ENCODE measurements at places on chromosomes 6 and 20.

DNA sequence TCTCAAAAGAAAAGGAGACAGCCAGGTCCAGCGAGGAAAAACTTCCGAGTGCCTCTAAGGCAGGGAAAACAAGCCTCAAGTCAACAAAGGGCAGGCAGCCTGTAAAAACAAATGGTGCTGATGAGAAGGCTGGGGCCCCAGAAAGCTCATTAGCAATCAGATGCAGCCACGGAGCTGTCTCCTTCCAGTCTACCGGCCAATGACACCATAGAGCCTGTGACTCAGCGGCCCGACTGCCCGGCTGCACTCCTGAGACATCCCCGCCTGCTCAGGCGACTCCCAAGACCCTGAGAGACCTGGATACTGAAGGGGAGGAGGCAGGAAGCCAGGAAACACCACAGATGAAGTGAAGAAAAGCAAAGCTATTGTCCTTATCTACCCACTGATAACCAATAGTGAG is 120.1 kb upstream of the HDDC2 start:
- DNase-seq, result no peak

- DNase-seq, result no peak
These were observed 4.1 kb downstream of the RBM38 start for GRCh38 chr20:57395111-57395966.

DNA sequence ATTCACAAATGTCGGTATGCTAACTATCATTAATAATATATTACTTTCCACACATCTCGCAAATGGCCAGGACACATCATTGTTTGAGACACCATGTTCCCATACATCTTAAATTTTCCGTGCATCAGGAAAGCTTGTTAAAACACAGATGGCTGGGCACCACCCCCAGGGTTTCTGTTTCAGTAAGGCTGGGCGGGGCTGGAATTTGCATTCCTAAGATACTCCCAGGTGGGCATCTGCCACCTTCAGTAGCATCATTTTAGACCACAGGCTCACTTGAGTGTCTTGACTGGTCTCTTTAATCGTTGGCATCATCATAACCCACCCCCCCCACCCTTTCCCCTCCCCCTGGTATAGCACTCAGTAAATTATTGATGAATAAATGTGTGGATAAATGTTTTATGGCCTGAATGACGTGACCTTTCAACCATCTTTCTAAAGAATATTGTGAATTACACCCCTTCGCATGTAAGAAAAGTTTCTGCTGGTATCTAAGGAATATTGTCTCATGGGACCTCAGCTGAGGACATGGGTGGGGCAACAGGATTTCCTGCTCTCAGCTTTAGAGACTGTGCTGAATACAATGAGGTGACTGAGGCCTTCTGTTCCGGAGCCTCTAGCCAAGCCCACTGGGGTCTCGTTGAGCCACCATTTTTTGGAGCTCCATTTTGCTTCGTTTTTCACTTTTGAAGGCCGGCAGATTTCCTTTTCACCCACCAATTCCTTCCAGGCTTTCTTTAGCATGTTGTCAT is 124.1 kb upstream of the NEDD9 start:
- DNase-seq, result no peak

- DNase-seq, result no peak
These were observed 5.5 kb upstream of the HLA-E start for GRCh38 chr6:30483677-30484279.

- no peak for DNase-seq
These were observed 59.5 kb downstream of the PLEKHG1 start for GRCh38 chr6:150659046-150659763.

All from stimulated activated CD4-positive, alpha-beta T cell treated with anti-CD3 and anti-CD28 coated beads, TNF-alpha, amount 100 ng/mL, for 4 hours (primary cell).